ENCODE measurements at places on chromosomes 5 and 9. TPM values are rescaled to one million over a fixed set of nuclear protein-coding genes. Genes with fewer than 3 reads are reported as not detected.

The TAF11L10 gene
- not detected for total RNA-seq

The SAPCD2 gene
- 21.9 TPM for total RNA-seq

The PDCD1LG2 gene
- not detected for total RNA-seq

The EIF4E1B gene
- not detected for total RNA-seq

The N4BP3 gene
- 6.6 TPM for total RNA-seq

The DMRT3 gene
- total RNA-seq, result 0.74 TPM

The TEK gene
- total RNA-seq, result 0.74 TPM

The RELL2 gene
- 6.9 TPM for total RNA-seq

The GABRA6 gene
- total RNA-seq, result not detected

The FBXW5 gene
- total RNA-seq, result 82.8 TPM

The SH3TC2 gene
- total RNA-seq, result 8.6 TPM

The ZNF483 gene
- total RNA-seq, result 11.7 TPM

The SRA1 gene
- total RNA-seq, result 32.9 TPM

The GPR150 gene
- total RNA-seq, result not detected

The IFNE gene
- 0.19 TPM for total RNA-seq

The IL33 gene
- 13.3 TPM for total RNA-seq

The NR2F1-AS1 gene
- total RNA-seq, result 1.8 TPM

The SV2C gene
- 6.9 TPM for total RNA-seq

The SYK gene
- 13.0 TPM for total RNA-seq

The MPDZ gene
- total RNA-seq, result 20.3 TPM

The SLC36A2 gene
- not detected for total RNA-seq

The SCGB3A2 gene
- total RNA-seq, result 1.4 TPM

The TIMD4 gene
- not detected for total RNA-seq

The OCLN gene
- 57.5 TPM for total RNA-seq

The PCDHGA5 gene
- total RNA-seq, result 0.39 TPM
